Occipital lobe (tissue), 3 donors: ENCODE measurements at places on chromosomes 3 and 15.

DNA sequence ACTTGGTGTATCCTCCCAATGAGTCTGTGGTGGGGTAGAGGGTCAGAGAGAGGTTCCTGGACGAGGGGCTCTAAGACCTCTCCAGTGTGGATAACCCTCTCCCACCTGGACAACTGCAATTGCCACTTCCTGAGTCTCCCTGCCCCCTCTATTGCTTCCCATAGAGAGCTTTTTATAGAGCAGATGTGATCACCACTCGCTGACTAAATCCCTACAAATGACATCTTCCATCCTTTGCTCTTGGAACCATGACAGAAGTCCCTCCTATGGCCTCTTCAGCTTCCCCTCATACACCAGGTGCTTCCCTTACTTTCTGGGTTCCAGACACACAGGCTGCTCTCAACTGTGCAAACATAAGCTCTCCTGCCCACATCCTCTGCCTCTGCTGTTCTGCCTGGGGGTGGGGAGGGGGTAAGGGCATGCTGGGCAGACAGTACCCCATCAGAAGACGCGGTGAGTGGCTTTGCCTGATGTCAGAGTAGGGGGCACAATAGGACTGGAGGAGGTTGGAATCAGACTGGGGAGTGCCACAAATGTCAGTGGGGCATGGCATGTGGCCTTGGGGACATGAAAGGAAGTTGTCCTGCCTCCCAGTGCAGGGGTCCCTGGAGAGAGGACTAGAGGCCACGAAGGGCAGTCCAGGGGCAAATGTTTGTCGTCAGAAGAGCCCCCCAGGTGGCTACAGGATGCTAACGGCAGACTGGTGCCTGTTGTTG is 15.2 kb downstream of the ITIH3 start:
- DNase-seq: no peak

GRCh38 chr15:34650177-34650576 is 66.7 kb upstream of the GOLGA8B start:
- no peak for DNase-seq

- peak; percentile 38 for DNase-seq
Observed at GRCh38 chr3:71684757-71685386, 40.3 kb downstream of the EIF4E3 start.

DNA sequence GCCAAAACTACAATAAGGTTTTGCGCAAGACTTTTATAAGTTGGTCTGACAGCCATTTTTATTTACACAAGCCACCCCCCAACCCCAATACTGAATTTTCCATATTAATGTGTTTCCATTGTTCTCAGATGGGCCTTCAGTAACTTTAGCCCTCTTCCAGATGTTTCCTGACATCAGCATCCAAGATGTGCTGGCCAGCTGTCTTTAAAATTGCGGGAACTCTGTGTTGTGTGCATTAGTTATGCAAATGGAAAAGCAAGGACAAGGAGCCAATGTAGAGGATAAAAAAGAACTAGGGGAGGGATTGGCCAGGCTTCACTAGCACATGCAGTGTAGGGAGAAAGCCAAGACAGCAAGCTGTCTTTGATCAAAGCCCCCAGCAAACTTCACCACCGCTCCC is 45.4 kb downstream of the COMMD2 start:
- no peak for DNase-seq

DNA sequence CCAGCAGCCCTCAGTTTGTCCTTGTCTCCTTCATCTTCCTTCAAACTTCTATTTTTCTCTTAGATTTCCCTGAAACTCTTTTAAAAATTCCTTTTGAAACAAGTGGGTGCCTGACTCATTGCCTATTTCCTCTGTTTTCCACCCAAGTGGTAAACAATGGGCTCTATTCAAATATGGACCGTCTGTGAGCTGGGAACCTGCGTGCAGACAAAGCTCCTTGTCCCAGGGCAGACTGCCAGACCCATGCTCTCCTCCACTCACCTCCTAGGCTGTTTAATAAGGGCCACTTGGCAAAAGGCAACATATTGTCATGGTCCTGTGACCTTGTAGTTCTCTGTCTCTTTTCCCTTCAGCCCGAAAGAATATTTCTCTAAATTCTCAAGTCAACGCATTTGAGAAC is 332.7 kb upstream of the THBS1 start:
- no peak for DNase-seq
